ENCODE measurements at places on chromosomes 16 and 17. TPM values are rescaled to one million over a fixed set of nuclear protein-coding genes. Genes with fewer than 3 reads are reported as not detected.

- peaks cover 31% of the 10 kb centered on the region for H3K4me1 ChIP-seq
- H3K36me3 ChIP-seq: no peaks in the 10 kb centered on the region
- no peaks in the 10 kb centered on the region for H3K27me3 ChIP-seq
Measured at GRCh38 chr17:57991537-57991936, 3.5 kb upstream of the VEZF1 start.

DEXI gene
- polyA plus RNA-seq: 58.9 TPM

- no peak overlapping the region for H3K4me3 ChIP-seq
- no peaks in the 10 kb centered on the region for H3K4me1 ChIP-seq
- DNase-seq: no peak
Measured at GRCh38 chr17:30519707-30520106, 42.5 kb downstream of the GOSR1 start.

DNA sequence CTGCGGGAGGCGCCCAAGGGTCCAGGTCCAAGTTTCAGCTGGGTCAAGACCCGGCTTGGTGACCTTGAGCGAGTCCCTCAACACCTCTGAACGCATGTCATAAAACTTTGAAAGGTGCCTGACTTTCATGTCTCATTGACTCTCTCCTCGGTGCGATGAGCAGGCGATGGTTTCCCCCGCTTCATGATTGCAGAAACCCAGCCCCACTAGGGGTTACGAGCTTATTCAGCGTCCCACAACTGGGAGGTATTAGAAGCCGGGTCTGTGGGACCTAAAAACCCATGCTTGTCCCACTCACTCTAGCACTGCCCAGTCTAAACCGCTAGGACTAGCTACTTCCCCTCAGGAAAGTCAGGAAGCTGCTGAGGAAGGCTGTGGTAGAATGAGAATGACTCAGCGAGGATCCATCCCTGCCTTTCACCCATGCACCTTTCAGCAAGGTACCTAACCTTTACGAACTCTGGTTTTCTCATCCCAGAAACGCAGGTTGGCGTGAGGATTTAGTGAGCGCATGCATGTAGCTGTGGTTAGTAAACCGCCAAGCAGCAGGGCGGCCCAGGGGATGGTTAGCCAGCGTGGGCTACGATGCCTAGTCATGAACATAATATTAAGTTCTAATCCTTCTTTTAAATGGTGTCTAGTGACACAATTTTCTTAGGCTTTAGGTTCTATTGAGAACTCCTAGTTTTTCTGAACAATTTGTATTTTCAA, 26.2 kb upstream of the RFFL start:
- no peaks in the 10 kb centered on the region for H3K27me3 ChIP-seq
- peak overlapping the region; percentile 84 for H3K27ac ChIP-seq
- H3K4me1 ChIP-seq: peaks cover 29% of the 10 kb centered on the region
- DNase-seq: no peak
- peak overlapping the region; percentile 96 for H3K4me3 ChIP-seq

- H3K4me3 ChIP-seq: no peak overlapping the region
- no peak for DNase-seq
- H3K27ac ChIP-seq: no peak overlapping the region
- H3K4me1 ChIP-seq: no peaks in the 10 kb centered on the region
Measured at GRCh38 chr16:51388516-51388951, 237.5 kb upstream of the SALL1 start.

SLC5A11 gene
- polyA plus RNA-seq: not detected

C1QTNF8 gene
- not detected for polyA plus RNA-seq
